RCC 7860 (cell line): ENCODE measurements at places on chromosomes 7 and 10.

- DNase-seq = no peak
These were observed 969 bp downstream of the SLC35G1 start for GRCh38 chr10:93894516-93895378.

- no peak for DNase-seq
These were observed 5.9 kb upstream of the UBE3C start for GRCh38 chr7:157132796-157133195.

GRCh38 chr7:101241015-101241363 lies 3.4 kb upstream of the CLDN15 start:
- DNase-seq = no peak

GRCh38 chr7:17339139-17339538 lies 40.7 kb downstream of the AHR start:
- no peak for DNase-seq

GRCh38 chr10:112295853-112296830 lies 12.9 kb downstream of the TECTB start:
- no peak for DNase-seq

GRCh38 chr10:129114588-129114987 lies 352.5 kb upstream of the MGMT start:
- DNase-seq = no peak

DNA sequence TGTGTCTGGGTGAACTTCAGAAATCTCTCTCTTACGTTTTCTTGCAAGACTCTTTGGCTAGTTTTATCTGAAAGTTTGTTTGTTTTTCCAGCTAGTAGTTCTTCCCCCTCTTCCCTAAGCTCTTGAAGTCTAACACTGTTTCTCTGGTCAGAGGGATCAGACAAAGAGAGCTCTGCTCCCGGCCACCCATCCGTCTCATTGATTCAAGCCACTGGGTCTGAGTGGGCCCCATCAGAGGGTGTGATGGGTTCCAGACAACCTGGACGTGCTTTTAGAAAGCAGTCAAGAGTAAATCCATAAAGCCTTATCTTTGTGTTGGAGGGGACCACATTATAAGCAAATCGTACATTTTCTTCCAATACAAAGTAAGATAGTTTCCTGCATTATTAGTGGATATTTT lies 242.6 kb upstream of the C7orf33 start:
- no peak for DNase-seq

GRCh38 chr10:99730026-99730425 lies 1.9 kb downstream of the COX15 start:
- peak; percentile 81 for DNase-seq
